Neural progenitor cell (in vitro differentiated cells): ENCODE measurements at places on chromosomes 1 and 21. TPM values are rescaled to one million over a fixed set of nuclear protein-coding genes. Genes with fewer than 3 reads are reported as not detected.
A peak's percentile ranks its signal among the peaks of the same experiment; 100 is the strongest.

- no peak for DNase-seq
Observed at GRCh38 chr1:208065862-208066261, 154.9 kb upstream of the CD34 start.

- DNase-seq = no peak
Observed at GRCh38 chr1:201565024-201565730, 26.2 kb downstream of the NAV1 start.

GRCh38 chr1:199794105-199794863 lies 233.2 kb upstream of the NR5A2 start:
- DNase-seq = no peak

Gene PLA2G4A
- 0.81 and 1.0 TPM in 2 replicates for total RNA-seq

Gene CRYAA
- total RNA-seq = not detected in 2 replicates

DNA sequence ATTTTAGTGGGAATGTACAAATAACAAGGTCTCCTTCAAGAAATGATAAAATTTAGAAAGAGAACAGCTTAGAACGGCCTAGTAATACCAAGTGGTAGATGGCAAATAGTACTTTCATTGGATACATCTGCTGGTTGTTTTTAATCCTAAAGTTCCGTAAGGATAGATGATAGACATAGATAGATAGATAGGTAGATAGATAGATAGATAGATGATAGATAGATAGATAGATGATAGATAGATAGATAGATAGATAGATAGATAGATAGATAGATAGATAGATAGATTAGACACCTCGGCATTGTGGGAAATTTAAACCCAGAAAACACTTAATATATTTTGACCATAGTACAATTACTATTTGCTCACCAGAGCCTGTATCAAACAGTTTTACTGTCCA lies 288.5 kb downstream of the TPR start:
- no peak for DNase-seq

DNA sequence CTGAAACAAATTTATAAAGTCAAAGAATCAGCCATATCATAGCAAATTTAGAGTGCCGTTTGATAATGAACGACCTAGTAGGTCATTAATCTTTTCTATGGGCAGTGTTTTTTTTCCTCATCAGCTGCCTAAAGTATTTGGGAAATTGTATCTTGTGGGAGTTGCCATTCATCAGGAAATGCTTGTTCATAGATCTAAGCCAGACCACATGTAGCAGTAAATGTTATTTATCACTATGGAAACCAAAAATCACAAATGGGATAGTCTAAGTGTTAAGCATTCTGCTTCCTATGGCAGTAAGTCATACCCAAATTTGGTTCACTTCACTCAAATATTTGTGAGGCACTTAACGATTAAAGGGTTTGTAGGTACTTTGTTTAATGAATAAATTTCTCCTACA lies 52.9 kb downstream of the LRRC8D start:
- DNase-seq = no peak

DNA sequence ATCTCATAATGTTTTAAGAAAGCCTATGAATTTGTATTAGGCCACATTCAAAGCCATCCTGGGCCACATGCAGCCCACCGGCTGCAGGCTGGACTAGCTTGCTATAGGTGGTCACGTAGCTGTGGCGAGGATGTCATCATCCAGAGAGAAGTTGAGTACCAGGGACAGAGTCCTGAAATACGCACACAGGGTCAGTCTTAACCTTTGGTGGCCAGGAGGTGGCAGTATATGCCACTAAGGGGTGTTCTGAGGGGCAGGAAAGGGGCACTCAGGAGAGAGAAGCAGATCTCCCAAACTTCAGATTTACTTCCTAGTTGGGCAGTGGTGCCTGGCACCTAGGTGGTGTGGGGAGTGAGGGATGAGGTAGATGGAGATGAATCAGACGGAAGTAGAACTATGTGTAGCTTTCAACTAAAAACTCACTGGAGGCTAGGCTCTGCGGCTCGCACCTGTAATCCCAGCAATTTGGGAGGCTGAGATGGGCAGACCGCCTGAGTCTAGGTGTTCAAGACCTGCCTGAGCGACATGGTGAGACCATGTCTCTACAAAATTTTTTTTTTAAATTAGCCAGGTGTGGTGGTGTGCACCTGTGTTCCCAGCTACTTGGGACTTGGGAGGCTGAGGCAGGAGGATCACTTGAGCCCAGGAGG lies 16.3 kb upstream of the CDK18 start:
- DNase-seq = peak; percentile 89

Gene RHD
- not detected in 2 replicates for total RNA-seq

DNA sequence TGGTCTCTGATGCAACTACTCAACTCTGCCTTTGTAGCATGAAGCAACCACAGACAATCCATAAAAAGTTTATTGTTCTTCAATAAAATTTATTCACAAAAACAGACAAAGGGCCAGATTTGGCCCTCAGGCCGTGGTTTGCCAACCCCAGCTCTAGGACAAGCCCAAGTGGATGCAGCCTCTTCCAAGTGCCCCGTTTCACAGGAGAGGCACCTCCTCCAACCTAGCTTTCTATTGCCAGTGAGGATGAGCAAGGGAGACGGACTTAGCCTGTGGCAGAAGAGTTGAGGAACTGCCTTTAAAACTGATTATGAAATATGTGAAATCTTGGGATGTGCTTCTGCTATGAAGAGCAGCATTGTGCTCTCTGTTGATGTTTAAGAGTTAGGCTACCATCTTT lies 105.4 kb downstream of the PSMG1 start:
- no peak for DNase-seq

DNA sequence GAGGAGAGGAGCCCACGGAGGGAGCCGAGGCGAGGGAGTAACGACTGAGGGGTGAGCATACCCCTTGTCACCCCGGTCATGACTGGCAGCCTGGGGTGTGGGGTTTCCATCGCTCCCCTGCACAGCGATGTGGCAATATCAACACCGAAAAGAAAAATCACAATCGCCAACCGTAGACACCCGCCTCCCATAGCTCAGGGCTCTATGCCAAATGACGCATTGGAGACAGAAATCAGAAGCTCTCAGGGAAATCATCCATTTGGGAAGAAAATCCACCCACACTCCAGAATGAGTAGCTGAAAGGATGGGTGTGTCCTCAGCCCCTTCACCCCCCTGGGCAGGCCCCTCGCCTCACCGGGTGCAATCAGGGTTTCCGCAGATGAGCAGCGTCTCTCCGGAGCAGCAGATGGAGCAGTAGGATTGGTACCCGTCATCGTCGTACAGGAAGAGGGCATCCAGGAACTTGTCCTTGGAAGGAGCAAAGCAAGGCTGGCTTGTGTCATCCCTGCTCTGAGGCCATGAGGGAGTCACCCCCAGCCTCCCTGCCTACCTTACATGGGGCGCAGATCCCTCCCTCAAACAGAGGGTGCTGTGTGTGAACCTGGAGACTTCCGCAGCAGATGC lies 2.5 kb downstream of the DNMT3L start:
- no peak for DNase-seq

Gene RGSL1
- total RNA-seq = not detected in 2 replicates

GRCh38 chr1:101235696-101236515 lies 913 bp upstream of the S1PR1 start:
- DNase-seq = peak; percentile 78

- peak; percentile 68 for DNase-seq
Observed at GRCh38 chr1:110069404-110070281, 829 bp downstream of the ALX3 start.

GRCh38 chr1:207298636-207299398 lies 22.7 kb upstream of the CD55 start:
- no peak for DNase-seq

- no peak for DNase-seq
Observed at GRCh38 chr1:21685946-21686678, 17.0 kb upstream of the RAP1GAP start.

Gene CNN3
- 477 and 644 TPM in 2 replicates for total RNA-seq

DNA sequence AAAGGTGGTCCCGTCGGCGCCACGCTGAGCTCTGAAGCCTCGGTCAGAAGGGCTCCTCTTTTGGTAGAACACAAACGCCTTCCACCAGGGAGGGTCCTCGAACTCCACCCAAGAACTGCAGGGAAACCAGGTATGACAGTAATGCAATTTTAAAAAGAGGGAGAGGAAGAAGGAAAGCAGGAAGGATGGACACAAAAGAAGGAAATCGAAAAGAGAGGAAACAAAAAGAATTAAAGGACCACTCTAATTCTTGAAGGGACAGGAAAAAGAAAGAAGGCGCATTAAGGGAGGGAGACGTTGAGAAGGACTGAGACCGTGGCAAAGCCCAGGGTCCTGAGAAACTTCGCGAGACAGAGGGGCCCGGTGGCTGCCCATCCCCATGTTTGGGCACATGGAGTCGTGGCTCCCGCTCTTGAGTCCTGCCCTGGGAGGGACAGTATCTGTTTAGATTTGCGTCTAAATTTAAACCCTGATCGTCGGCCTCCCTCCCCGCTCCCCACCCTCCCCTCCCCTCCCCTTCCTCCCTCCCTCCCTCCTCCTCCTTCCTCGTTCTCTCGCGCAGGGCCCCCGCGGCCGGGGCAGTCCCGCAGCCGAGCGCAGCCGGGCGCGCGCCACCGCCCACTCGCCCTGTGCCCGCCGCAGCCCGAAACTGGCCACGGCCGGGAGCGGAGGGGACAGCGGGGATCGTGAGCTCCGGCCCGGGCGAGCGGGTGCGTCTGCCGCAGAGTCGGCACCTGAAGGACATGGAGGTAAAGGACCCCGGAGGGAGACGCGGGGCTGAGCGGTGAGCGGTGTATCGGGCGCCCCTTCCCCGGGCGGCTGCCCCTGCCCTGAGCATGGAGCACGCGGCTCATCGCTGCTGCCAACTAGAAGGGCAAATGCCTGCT lies at the start of gene RCSD1:
TSS of gene RCSD1 (plus strand) at position 552 of the 887 bp plus-strand sequence. CDS start at position 744, 192 bp downstream.
- peak; percentile 56 for DNase-seq

Gene LCK
- total RNA-seq = 0.32 and 0.77 TPM in 2 replicates

Gene TSPAN2
- total RNA-seq = 19.0 and 19.7 TPM in 2 replicates

Gene RYR2
- 0.28 and 0.90 TPM in 2 replicates for total RNA-seq

Gene LCE1B
- total RNA-seq = not detected in 2 replicates

GRCh38 chr1:238777551-238777950 lies 608.8 kb upstream of the CHRM3 start:
- no peak for DNase-seq

- no peak for DNase-seq
Observed at GRCh38 chr21:43825242-43825935, 36.0 kb downstream of the RRP1 start.

Gene C1orf87
- total RNA-seq = not detected in 2 replicates

Gene AIRE
- not detected in 2 replicates for total RNA-seq

DNA sequence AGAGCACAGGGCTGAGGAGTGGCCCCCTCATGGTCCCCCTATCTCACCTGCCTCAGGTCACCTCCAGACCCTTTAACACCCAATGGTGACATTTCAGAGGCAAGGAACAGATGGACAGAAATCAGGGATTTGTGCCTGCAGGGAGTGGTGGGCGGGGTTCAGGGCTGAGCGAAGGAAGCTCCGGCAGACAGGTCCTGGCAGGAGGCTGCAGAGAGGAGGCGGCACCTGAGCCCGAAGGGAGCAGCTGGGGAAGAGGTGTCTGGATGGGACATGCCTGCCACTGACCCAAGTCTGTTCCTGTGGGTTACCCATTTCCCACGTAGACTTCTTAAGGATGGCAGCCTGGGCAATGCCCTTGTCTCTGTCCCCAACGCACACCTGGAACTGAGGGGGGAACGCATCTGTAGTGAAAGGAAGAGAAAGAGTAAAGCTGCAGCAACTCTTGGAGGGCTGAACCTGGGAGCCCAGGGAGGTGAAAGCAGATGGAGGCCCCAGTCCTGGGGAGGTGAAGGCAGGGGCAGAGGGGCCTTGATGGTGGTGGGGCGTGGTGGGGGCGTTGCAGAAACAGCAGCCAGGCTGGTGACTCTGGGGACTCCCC lies 61.6 kb upstream of the ADARB1 start:
- DNase-seq = peak; percentile 58

Gene GPA33
- total RNA-seq = 0.52 and 0.90 TPM in 2 replicates

Gene KCNK1
- 0.11 and 0.31 TPM in 2 replicates for total RNA-seq

- DNase-seq = no peak
Observed at GRCh38 chr1:212124690-212125582, 89.4 kb downstream of the DTL start.

- no peak for DNase-seq
Observed at GRCh38 chr1:68938051-68938666, 441.3 kb upstream of the DEPDC1 start.

Gene B3GALNT2
- 42.7 and 43.0 TPM in 2 replicates for total RNA-seq

Gene PTPN22
- total RNA-seq = not detected in 2 replicates

Gene AKR7A2
- total RNA-seq = 37.5 and 92.3 TPM in 2 replicates

Gene CYP4Z1
- total RNA-seq = not detected in 2 replicates

- peak; percentile 39 for DNase-seq
Observed at GRCh38 chr1:95041491-95042165, 31.1 kb downstream of the ALG14 start.

DNA sequence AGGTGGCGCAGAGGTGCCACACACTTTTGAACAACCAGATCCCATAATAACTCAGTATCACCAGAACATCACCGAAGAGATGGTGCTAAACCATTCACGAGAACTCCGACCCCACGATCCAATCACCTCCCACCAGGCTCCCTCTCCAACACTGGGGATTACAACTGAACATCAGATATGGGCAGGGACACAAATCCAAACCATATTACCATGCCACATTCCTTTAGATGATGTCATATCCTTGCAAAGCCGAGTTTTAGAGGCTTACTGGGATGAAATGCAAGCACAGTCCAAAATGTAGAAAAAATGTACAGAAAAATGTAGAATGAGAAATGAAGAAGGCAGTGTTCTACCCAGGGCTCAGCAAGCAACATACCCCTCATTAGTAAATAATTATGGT lies 64.7 kb downstream of the SGIP1 start:
- no peak for DNase-seq

DNA sequence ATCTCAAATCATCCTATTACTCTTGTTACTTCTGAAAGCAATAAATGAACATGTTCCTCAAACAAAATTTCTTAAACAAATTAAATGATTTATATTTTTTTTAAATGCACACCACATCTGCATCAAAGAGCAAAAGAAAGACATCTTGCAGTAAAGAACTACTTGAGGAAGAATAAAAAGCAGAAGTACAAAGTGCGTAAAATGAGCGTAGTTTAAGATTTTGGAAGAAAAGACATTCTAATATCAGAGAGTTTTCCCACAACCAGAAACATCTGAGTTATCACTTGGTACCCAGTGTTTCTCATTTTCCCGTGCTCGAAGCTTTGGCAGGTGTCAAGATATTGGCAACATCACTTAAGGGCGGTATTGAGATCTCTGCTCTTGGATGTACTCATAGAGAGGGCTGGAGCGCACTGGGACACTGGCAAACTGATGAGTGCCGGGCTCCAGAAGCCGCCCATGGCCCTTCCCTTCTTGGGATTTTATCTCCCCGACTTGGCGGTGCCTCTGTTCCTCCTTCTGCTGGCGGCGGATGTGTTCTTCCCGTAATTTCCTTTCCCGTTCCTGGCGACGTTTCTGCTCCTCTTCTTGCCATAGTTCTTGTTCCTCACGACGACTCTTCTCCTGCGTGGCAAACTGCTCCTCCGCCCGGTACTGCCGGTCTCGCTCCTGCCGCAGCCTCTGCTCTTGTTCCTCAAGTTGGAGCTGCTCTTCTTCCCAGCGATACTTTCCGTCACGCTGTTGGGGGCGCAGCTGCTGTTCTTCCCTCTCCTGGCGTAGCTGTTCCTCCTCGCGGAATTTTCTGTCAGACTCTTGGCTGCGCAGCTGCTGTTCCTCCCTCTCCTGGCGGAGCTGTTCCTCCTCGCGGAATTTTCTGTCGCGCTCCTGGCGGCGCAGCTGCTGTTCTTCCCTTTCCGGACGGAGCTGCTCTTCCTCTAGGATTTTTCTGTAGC lies 7.9 kb downstream of the TCHH start:
- no peak for DNase-seq
